ENCODE measurements at places on chromosomes 5 and 9.
A peak's percentile ranks its signal among the peaks of the same experiment; 100 is the strongest.

GRCh38 chr9:108850293-108850897 is 5.4 kb downstream of the ACTL7B start:
- DNase-seq = no peak

DNA sequence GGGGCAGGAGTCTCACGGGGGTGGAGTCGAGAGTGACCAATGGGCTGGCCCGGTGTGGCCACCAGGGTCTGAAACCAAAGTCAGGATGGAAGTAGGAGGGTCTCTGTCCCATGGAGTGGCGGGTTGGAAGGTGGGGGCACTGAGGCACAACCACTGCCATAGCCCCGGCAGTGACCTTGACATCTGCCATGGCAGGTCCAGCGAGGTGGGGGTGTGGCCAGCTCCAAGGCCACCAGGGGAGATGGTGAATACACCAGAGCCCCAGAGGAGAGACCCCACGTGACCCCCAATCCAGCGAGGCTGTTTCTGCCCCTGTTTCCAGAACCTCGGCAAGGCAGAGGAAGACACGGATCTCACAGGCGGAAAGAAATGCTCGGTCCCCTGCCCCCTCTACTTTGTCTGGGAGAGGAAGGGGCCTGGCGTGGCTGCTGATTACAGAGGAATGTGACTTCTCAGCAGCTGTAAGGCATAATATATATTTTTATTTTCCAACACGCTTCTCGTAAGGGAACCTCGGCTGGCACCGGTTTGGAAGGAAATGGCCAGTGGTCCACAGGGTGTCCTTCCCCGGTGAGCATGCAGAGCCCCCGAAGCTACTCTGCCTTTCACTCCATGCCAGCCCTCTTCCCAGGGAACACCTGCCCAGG is 105.7 kb upstream of the SARDH start:
- DNase-seq = no peak

DNA sequence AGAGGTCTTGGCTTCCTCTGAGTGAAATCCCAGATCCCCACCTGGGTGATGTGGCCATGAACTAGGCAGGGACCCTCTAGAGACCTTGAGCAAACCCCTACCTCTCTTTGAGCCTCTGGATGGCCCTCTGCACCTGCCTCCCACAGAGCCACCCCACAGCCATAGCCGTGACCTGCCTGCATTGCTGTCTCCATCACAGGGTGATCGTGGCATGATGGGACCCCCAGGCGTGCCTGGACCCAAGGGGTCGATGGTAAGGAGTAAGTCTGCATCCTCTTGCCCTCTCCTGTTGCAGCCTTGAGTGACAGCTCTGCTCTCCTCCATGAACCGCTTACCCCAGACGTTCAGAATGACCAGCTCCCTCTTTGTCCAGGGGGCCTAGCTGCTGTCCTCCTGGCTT is 70.5 kb upstream of the ORM1 start:
- no peak for DNase-seq

DNA sequence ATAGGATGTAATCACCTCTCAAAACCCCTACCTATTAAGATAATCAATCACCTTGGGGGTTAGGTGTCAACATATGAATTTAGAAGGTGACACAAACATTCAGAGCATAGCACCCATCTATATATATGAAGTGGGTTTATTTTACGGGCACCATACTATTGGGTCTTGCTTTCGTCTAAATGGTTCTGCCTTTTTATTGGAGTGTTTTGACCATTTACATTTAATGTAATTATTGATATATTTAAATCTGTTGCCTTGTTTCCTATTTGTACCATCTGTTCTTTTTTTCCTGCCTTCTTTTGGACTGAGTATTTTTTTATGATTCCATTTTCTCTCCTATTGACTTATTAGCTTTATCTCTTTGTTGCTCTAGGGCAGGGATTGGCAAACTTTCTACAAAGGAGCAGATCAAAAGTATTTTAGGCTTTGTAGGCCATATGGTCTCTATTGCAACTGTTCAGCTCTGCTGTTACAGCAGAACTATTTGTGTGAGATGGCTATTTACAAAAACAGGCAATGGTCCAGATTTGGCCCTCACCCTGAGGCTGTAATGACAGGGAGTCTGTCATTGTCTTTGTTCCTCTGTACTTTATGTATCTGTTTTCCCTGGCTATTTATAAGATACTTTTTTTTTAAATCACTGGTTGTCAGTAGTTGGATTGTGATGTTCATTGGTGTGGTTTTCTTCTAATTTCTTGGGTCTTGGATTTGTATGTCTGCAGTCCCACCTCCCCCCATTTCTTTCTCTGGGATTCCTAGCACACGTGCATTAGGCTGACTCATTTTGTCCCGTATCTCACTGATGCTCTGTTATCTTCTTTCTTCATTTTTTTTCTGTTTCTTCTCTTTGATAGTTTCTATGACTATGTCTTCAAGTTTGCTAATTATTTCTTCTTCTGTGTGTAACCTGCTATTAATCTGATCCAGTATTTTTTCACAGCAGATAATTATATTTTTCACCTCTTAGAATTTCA is 127.1 kb downstream of the DAB2IP start:
- DNase-seq = no peak

DNA sequence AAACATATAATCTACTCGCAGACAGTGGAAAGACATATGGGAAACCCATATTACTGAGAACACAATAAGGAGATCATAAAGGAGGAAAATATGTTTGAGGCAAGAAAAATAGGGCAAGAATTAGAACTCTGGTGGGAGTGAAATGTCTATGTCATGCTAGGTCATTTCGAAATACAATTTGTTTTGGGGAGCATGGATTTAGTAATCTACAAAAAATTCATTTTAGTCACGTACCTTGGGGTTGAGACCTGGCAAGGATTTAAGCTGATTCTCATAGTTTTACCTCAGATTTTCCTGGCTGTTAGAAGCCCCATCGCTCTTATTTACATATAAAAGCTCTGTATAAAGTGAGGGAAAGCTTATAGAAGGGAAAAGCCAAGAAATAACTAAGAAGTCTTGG is 11.5 kb upstream of the CSNK1G3 start:
- no peak for DNase-seq

GRCh38 chr9:6887051-6887450 is 129.3 kb downstream of the KDM4C start:
- DNase-seq = no peak

DNA sequence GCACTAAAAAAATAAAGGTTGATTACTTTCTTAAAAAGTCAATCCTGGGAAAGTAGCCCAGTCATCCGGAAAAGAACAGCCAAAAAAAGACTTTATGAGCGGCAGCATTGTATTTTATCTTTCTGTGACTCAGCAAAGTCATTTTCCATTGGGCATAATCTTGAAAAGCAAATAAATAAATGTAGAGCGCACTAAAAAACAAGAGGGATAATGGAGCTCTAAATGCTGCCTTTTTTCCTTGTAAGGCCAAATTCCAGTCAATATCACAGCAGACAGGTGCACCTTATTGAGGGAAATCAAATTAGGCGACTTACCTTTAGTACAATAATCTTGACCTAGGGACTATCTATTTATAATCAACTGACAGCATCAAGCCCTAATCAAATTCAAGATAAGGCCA is 266.8 kb downstream of the MTRR start:
- no peak for DNase-seq

GRCh38 chr5:132012371-132013005 is 1.0 kb upstream of the ACSL6 start:
- peak; percentile 71 for DNase-seq

DNA sequence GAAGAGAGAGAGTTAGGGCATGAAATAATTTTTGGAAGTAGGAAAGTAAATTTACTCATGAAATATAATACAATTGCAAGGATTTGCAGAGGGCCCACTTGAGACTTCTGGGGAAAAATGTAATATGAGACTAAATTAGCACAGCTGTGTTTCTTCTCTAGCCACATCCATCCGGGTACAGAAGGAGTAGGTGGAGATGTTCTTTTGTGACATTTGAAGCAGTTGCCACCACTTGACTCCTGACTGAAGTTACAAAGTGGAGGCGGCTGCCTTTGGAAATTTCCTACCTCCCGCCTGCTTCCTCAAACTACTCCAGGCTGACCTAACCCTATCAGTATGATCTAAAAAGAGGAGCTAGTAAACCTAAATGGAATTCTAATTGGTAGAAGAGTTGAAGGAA is 58.1 kb upstream of the SHISAL2B start:
- no peak for DNase-seq

DNA sequence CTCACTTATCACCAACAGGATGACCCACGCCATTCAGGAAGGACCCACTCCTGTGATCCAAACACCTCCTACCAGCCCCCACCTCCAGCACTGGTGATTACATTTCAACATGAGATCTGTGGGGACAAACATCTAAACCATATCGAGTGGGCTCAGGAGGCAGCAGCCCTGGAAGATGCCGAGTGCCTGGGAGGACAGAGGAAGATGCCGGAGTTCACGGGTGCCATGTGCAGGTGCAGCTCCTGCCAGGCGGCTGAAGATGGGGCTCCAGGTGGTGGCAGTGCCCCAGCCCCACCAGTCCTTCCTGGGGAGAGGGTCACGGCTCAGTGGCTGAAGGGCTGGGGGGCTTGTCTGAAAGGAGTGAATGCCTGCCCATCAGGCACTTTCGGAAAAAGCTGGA is 6.1 kb upstream of the CEP72 start:
- DNase-seq = peak; percentile 15

DNA sequence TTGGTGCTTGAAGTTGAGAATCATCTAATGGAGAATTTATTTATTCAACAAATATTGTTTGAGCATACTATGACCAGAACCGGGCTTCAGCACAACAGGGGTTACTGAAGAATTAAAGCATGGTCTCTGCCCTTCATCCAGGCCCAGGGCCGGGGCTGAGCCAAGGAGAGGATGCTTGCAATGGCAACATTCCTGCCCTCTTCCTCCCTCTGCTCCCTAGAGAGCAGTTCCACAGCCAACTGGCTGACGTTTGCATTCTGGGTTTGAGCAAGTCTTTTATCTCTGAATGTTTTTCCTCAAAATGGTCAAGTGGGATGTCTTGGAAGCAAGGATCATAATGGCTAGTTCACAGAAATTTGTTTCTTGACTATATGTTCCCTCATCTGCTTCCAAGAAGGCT is 80.7 kb downstream of the GLDC start:
- peak; percentile 45 for DNase-seq

DNA sequence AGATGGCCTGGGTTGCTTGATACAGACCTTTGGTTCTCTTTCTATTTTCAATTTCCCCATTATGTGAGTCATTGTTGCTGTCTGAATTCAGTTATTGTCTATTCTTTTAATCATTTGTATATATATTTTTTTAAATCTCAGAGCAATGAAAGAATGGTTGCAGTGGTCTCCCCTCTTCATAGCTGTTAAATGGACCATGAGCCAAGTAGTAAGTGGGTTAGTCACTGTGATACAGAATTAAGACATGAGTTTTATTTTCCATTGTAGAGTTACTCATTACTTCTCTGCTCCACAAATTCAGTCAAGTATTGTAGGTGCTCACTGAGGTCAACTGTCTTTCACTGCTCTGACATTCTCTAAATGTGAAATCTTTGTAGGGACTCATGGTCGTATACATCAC is 174.6 kb upstream of the GRAMD2B start:
- no peak for DNase-seq

- no peak for DNase-seq
Observed at GRCh38 chr9:99055384-99055783, 49.5 kb upstream of the TGFBR1 start.

DNA sequence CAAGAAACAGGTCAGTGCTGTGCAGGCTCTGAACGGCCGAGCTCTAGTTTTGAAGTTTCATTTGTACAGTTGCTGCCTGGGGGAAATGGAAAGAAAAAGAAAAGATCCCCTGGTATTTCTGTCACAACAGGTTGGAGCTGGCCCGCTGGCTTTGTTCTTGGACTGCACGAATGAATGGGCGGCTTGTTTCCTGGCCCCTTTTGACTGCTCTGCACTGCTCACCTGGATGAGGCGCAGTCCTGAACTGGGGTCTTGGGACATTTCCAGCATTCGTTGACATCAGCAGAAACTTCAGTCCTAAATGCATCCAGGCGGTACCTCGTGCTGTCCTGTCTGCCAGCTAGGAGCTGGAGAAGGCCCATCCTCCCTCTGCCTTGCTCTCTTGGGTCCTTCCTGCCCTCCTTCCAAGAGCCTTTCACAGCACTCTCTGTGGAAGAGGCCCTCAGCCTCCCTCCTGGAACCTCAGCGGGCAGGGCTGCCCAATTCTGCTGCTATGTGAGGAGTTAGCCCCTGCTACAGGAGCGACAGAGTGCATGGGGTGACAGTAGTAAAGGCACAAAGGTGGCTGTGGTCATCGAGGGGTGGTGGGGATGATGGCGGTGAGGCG is 189.2 kb downstream of the FSTL4 start:
- no peak for DNase-seq

GRCh38 chr5:150525163-150525562 is 17.2 kb downstream of the NDST1 start:
- no peak for DNase-seq

- DNase-seq = no peak
Observed at GRCh38 chr5:66010476-66010875, 84.1 kb downstream of the ERBIN start.

DNA sequence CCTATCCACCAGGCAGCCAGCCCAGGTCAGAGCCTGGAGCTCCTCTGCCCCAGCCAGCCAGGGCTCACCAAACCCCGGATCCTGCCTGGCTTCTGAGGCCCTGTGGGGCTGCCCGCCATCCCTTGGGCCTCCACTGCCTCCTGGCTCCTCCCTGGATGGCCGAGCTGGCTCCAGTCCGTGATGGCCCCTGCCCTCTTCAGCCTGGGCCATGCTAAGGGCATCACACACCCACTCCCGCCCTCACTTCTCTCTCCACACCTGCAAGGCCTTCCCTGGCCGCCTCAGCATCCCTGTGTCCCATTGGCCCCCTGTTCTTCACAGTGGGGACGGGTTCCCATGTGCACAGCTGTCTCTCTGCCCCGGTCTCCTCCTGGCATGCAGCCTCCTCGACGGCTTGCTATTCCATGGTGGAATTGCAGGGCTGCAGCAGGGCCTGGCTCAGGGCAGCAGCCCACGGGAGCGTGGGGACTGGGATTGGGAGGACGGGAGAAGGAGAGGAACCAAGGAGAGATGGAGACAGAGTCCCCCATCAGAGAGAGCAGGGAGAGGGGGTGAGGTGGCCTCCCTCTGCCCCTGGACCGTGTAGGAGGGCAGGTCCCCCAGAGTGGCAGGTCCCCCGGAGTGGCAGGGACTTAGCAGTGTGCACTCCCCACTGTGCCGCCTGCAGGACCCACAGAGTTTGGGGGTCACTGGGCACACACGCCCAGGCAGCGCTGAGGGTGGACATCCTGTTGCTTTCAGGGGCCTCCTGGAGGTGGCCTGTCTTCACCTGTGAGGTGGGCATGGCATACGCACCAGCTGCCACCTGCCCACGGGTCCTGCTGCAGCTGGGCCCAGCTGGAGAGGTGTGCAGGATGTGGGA is 16.7 kb upstream of the RNU6ATAC start:
- DNase-seq = peak; percentile 31

GRCh38 chr9:128138001-128138400 is 10.5 kb upstream of the PTGES2 start:
- DNase-seq = no peak

- DNase-seq = peak; percentile 16
Observed at GRCh38 chr9:132488626-132489025, 78.6 kb downstream of the CFAP77 start.

DNA sequence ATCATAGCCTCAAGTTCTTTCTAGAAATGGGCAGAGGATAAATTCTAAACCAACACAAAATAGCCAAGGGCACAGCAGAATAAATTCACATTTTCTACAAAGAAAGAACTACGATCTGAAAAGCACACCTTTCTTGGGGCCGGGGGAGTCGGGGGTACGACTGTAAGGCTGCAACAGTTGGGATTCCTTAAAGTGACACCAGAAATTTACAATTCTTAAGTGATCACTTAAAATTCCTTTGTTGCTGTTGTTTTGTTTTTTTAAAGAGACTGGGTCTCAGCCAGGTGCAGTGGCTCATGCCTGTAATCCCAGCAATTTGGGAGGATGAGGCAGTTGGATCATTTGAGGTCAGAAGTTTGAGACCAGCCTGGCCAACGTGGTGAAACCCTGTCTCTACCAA is 95.8 kb downstream of the CDK5RAP2 start:
- no peak for DNase-seq

- no peak for DNase-seq
Observed at GRCh38 chr5:175750511-175750931, 92.7 kb downstream of the HRH2 start.

Data from left ventricle myocardium superior (tissue), 1 donor.